ENCODE measurements at places on chromosomes 16 and 17.

GRCh38 chr17:39709998-39710964 lies 10.4 kb downstream of the ERBB2 start:
- no peak for DNase-seq

GRCh38 chr16:74049027-74049426 lies 247.6 kb upstream of the PSMD7 start:
- no peak for DNase-seq

- no peak for DNase-seq
These were observed 40.8 kb upstream of the ENDOV start for GRCh38 chr17:80374039-80374731.

DNA sequence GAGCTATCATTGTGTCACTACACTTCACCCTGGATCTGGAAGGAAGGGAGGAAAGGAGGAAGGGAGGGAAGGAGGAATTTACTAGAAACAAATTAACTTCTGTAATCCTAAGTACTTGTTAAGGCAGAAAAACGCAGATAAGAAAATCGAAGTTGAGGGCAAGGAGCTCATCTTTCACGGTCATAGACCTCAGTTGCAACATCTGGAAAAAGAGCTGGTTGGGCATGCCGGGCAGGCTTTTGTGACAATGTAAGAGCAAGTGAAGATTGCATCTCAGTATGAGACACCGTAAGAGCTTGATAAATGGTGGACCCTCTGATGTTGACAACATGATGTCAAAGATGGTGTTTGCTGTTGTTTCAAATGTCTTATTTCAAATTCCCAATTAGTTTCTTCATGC lies 721.5 kb downstream of the MAF start:
- no peak for DNase-seq

DNA sequence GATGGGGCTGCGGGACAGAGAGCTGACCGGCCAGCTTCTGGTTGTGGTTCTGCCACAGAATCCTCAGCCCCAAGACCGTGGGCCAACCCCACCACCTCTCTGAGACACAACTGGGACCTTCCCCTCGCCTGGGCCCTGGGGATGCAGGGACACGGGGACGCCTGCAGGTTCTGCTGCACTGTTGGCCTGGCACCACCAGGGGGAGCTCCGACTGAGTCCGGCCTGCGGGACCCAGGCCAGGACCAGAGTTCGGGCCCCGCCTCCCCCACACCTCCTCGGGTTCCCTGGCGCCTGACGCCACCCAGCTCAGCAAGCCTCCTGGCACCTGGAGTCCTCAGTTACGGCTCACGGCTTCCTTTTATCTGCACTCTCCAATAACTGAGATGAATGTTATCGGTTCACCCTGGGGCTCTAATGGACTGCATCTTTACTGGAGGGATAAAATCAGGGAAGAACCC lies 27.3 kb downstream of the TBC1D16 start:
- DNase-seq = peak; percentile 78

GRCh38 chr17:48181653-48182052 lies 74.1 kb downstream of the SNX11 start:
- no peak for DNase-seq

- DNase-seq = no peak
These were observed 117.9 kb upstream of the AXIN2 start for GRCh38 chr17:65679165-65679845.

DNA sequence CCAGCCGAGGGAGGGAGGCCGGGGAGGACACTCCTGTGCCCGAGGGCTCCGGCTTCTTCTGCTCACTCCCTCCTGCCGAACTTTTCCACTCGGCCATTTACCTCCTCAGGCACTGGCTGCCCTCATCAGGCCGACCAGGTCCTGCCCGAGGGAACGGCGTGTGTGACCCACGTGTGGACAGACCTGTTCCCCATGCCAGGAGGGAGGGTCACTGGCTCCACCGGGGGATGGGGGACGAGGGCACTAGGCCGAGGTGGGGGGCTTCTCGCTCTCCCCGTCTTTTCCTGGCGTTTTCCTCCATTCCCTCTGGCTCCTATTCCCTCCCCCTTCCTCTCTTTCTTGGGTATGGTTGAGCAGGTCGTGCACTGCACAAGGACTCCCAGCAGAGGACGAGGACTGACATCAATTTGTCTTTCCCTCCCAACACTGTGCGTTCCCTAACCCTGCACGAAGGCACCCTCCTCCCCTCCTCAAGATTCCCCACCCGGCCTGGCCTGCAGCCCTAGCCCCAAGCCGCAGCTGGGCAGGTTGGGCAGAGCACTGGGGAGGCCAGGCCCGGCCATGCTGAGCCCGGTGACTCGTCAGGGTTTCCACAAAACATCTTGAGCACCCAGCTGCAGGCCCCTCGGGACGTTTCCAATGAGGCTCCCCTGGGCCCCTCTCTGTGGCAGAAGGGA lies 3.2 kb upstream of the IL17C start:
- DNase-seq = no peak

GRCh38 chr17:18380471-18381157 lies 3.0 kb downstream of the EVPLL start:
- no peak for DNase-seq

DNA sequence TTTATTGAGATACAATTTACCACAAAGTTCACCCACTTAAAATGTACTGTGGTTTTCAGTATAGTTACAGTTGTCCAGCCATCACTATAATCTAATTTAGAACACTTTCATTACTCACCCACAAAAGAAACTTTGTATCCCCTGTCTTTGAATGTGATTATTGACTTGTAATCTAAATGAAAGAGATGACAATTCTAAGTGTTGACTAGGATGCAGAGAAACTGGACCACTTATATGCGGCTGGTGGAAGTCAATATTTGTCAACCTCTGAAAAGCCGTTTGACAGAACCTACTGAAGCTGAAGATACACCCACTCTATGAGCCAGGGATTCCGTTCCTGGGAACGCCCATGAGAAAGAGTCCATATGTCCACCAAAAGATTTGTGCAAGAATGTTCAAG lies 36.8 kb downstream of the TEKT5 start:
- DNase-seq = no peak

GRCh38 chr17:21302711-21303425 lies 18.4 kb downstream of the MAP2K3 start:
- no peak for DNase-seq

- no peak for DNase-seq
These were observed 85.7 kb downstream of the DNAH17 start for GRCh38 chr17:78491236-78492115.

GRCh38 chr17:72249441-72249840 lies 128.6 kb downstream of the SOX9 start:
- no peak for DNase-seq

DNA sequence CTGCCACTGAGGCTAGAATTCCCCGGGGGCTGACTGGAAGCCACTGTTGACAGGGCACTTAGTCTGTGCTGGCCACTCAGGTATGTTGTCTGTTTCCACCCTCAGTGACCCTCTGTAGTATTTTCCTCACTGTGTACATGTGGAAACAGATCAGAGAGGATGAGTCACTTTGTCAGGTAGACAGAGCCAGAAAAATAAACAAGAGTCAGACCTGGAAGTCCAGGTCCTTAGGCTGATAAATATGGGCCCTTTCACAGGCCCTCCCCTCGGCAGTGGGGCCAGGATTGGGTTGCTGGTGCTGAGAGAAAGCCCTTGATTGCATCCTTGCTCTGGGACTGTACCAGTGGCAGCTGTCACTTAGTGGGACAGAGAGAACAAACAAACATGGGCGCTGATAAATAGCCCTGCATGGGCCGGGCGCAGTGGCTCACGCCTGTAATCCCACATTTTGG lies 21.3 kb downstream of the PGS1 start:
- no peak for DNase-seq

GRCh38 chr16:80899809-80900592 lies 95.6 kb upstream of the CDYL2 start:
- DNase-seq = no peak

DNA sequence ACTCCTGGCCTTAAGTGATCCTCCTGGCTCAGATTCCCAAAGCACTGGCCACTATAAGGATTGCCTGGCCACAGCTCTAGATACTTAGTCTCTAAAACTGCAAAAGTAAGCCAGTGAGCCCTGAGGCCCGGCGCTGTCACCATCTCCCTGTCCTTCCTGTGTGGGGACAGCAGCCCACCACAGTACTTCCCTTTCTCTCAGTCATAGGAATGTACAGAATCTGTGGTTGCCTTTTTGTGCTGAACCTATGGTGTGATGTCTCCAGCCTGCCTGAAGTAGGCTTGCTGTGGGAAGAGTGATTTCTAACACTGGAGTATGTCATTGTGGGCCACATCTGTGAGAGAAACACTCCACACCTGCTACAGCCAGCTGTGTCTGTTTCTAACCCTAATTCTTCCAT lies 24.7 kb downstream of the NTAN1 start:
- DNase-seq = no peak

GRCh38 chr17:6075050-6075449 lies 4.9 kb downstream of the WSCD1 start:
- DNase-seq = no peak

- DNase-seq = no peak
These were observed 57.8 kb downstream of the NEUROD2 start for GRCh38 chr17:39549747-39550573.

DNA sequence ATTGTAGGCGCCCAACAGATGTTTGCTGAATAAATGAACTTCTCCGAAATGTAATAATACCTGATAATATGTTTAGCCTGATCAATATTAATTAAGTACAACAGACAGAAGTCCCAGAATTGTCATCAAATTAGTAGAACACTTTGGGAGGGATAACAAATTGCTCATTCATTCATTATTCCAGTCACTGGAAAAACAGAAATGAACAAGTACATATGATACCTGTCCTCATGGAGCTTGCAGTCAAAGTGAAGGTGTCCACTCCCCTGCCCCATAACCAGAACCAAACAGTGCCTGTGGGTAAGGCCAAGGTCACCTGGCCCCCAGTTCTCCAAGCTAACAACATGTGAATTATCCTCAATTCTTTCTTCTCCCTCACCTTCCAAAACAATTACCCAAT lies 42.8 kb downstream of the MYO1D start:
- DNase-seq = no peak

DNA sequence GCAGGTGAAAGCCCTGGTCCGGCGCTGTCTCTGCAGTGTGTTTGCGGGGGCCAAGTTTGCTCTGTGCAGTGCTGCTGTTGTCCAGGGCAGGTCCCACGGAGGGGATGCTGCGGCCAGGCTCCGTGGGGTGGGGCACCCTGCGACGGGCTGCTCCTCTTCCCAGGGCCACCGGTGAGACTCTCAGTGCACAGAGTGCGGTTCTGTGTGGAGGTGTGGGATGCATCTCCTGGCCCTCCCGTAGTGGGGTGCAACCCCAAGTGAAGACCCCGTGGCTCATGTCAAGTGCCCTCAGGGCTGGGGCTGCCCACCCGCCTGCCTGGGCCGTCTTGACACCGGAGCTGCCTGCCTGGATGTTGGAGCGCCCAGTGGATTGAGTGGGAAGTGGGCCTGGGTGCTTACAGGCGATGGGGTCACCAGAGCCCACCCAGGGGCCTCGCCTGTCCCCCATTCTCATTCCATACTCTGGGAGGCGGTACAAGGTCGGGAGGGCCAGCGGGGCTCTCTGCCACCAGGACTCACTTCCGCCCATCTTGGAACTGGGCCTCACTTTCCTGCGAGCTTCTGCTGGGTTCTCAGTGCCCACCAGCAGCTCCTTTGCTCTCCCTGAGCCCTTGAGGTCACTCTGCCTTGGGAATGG lies 119.9 kb downstream of the BANP start:
- DNase-seq = no peak

GRCh38 chr17:11461993-11462548 lies 136.2 kb upstream of the DNAH9 start:
- DNase-seq = no peak

DNA sequence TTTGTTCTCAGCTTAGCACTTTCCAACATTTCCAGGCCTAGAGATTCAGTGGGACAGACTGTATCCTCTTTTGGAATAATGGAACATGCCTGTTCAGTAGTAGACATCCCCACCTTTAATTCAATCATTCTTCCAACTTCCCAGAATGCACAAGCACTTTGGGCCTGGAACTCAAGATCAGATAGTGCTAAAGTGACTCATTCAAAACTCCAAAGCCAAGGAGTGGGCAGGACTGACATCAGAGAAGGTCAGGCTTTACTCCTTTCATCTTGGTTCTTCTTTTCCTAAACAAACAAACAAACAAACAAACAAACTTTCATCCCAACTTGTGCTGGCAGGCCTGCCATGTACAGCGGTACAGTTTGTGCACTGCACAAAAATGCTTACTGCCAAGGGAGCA lies 172.0 kb downstream of the AXIN2 start:
- DNase-seq = no peak

GRCh38 chr16:56607675-56608042 lies 725 bp upstream of the MT2A start:
- no peak for DNase-seq

- DNase-seq = no peak
These were observed 13.6 kb downstream of the CCDC92B start for GRCh38 chr17:2735896-2736295.

DNA sequence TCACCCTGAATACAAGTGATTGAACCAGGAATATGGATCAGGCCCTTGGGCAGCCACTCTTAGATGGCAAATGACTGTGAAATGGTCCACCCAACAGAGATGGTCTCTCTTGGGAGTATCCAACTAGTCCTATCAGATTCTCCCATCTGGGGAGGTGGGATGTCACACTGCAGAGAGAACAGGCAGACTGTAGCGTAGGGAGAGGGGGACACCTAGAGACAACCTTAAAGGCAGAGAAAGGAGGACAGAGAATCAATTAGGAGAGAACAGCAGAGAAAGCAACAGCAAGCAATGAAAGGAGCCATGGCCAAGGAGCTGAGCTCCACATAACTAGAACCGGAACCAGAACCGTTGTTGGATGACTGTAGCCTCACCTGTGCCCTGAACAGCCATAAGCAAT lies 37.2 kb downstream of the IQCK start:
- no peak for DNase-seq

DNA sequence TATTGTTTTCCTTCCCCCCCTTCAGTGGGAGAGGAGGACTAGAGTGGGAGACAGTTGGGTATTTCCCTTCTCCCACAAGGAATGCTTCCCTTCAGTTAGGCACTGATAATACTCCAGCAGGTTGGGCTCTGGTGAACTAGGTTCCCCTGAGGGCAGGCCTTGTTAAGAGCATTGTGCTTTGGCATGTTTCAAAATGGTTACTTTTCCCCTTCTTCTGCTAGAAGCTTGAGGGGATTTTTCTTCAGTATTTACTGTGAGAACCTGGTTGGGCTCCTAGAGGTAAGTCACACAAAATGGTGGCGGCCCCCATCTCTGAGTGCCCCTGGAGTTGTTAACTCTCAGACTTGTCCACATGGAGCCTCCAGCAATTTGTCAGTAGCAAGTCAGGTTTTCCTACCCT lies 156.2 kb downstream of the CYB561 start:
- no peak for DNase-seq

Data from DND-41 (cell line).